Hematopoietic multipotent progenitor cell treated with erythropoietin and hydrocortisone succinate and interleukin-3 and kit ligand, for 8 days (in vitro differentiated cells): ENCODE measurements at places on chromosomes 12 and 14.

GRCh38 chr12:54678131-54678530 is 30.0 kb upstream of the DCD start:
- no peak for DNase-seq

DNA sequence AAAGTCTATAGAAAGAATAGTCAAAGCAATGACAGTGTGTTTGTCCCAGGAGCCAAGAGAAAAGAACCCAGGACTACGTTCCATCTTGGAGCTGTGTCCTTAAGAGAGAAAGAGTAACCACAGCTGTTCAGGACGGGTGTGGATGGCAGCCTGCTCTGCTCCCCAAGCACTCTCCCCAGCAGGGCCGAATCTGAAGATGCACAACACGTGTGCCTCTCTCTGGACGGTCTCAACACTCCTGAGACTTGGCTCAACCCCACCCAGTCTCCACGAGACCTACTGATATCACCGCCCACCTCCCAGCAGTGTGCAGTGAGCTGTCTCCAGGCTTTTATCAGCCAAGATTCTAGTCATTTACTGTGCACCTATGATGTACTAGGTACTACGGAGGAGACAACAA is 27.3 kb upstream of the ANO2 start:
- DNase-seq: no peak

GRCh38 chr12:57993030-57993429 is 51.7 kb downstream of the ATP23 start:
- no peak for DNase-seq

GRCh38 chr14:29165431-29165830 is 398.8 kb downstream of the FOXG1 start:
- no peak for DNase-seq

GRCh38 chr12:55019784-55020183 is at the start of gene NEUROD4:
TSS of gene NEUROD4 (plus strand) at chr12:55019974. CDS start at chr12:55026440, 6,466 bp downstream.
- peak; percentile 32 for DNase-seq

GRCh38 chr14:46820291-46820690 is 168.7 kb upstream of the RPL10L start:
- no peak for DNase-seq

GRCh38 chr12:42810006-42810405 is 220.5 kb upstream of the PRICKLE1 start:
- no peak for DNase-seq

DNA sequence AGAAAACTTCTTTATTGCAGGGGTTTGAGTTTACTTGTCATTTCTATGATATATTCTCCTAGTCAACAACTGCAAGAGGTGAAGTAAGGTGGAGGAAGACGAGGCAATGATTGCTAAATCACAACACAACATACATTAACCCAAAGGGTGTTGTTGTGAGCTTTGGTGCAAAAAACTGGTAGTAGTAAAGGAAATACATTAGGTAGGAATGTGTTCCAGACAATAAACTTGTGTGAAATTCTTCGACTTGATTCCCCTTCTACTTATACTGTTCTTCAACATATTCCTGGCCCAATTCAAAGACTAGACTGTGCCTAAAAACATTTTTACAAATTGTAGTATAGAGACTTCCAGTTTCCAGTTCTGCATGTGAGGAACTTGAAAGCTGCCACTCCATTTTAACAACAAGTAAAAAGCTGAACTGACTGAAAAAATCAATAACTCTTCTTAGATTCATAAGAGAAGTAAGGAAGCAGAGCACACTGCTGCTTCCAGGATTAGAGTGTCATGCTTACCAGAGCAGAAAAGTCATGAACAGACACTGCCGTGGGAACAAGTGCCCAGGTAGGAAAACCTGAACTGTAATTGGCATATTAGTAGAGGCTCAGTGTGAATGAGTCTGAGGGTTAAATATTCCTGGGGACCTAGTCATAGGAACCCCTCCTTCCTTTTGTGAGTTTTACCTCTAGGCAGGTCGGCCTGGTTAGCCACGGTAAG is 22.2 kb downstream of the COX8C start:
- no peak for DNase-seq

DNA sequence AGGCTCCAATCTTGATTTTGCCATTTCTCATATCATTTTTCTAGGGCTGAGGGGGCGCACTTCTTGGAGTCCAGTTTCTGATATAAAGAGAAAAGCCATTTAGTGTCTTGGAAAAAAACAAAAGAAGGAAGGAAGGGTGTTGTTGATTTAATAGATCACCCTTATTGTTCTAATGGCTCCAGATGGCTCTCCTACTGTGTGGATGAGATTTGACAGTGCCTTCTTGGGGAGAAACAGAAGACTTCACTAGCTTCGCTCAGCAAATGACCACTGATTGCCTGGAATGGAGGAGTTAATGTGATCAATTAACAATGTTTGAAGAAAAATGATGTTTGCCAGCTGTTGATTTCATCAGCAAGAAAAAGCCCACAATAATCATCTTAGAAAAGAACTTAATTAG is 216.2 kb downstream of the APAF1 start:
- DNase-seq: no peak

GRCh38 chr12:121582583-121583333 is 1.9 kb upstream of the KDM2B start:
- peak; percentile 73 for DNase-seq

GRCh38 chr14:59585891-59586554 is 9.4 kb upstream of the CCDC175 start:
- DNase-seq: no peak

GRCh38 chr14:106556665-106557289 is 1030.4 kb downstream of the TMEM121 start:
- DNase-seq: peak; percentile 68

DNA sequence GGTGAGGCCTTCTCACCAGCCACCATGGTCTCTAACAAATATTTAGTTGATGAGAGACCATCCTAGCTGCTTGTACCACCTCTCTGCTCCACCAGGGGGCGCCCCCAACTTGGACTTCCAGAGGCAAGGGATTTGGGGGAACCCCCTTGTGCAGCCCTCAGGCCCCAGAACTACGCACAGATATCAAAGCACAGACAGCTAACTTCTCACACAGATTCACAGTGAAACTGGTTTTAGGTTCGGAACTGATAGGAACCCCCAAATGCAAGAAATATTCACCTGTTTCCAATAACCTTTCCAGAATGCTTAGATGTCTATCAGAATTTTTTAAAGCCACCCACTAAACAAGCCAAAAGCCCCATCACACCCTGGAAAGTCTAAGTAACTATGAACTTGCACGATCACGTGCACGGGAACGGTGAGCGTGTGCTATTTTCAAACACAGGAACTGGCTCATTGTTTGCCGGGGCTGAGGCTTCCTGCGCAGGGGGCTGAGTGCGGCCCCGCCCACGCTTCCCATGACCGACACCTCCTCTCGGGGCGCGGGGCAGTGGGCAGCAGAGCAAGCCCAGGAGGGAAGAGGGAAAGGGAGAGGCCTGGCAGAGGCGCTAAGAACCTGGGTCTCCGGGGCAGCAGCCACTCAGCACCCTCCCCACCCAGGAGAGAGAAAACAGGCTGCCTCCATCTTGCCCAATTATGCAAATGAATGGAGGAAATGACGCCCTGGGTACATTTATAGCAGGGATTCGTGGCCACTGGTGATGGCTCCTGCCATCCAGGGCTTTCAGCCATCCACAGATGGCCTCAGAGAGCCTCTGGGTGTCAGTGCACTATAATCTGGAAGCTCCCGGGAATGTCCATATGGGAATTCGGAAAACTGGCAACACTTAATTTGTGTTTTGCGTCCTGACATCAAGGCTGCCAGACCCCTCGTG is 79.4 kb upstream of the GPR68 start:
- peak; percentile 89 for DNase-seq

DNA sequence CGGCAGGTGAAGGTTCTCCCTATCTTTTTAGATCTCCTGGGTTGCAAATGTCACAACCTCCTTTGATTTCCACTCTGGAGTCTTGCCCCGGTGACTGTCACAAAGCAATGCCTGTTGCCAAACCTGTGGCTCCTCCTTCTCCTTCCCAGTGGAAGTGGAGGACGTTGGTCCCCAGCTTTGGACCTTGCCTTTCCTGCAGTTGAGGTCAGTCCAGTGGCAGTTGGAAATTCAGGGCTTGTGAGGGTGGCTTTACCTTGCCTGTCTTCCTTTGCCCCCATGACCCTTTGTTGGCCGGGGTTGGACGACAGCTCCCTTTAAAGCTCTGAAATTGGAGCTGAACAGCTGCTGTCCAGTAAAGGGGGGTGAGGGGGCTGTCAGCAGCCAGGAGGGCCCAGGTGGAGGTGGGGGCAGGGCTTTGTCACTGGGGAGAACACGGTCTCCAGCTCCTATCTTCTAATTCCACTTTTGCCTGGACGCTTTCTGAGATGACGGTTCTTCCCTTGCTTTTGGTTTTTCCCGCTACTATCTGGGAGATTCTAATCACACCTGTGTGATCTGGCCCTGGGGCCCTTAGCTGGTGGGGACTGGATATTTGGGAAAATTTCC is 4.1 kb downstream of the TEAD4 start:
- DNase-seq: no peak

- no peak for DNase-seq
Measured at GRCh38 chr12:579420-580110, 83.7 kb downstream of the NINJ2 start.

- DNase-seq: peak; percentile 64
Measured at GRCh38 chr12:30797689-30798088, 42.9 kb upstream of the CAPRIN2 start.

- no peak for DNase-seq
Measured at GRCh38 chr14:26626256-26626655, 28.4 kb upstream of the NOVA1 start.

DNA sequence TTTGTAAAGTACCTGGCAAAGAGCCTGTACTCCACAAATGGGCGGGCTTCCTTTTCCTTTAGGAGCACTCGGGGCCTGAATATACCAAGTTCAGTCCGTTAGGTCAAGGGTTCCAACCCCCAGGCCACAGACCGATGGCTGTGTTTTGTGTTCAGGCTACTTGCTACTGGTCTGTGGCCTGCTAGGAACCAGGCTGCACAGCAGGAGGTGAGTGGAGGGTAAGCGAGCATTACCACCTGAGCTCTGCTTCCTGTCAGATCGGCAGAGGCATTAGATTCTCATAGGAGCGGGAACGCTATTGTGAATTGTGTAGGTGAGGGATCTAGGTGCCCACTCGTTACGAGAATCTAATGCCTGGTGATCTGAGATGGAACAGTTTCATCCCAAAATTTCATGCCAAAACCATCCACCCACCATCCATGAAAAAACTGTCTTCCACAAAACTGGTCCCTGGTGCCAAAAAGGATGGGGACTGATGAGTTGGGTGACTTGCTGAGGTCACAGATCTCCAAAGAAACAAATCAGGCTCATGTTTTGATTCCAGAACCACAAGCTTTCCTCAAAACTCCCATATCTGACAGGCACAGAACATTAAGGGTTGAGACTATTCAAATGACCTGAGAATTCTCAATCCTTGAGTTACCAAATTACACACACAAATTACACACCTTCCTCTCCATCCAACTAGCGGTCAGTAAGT is 4.2 kb downstream of the CSRP2 start:
- no peak for DNase-seq

DNA sequence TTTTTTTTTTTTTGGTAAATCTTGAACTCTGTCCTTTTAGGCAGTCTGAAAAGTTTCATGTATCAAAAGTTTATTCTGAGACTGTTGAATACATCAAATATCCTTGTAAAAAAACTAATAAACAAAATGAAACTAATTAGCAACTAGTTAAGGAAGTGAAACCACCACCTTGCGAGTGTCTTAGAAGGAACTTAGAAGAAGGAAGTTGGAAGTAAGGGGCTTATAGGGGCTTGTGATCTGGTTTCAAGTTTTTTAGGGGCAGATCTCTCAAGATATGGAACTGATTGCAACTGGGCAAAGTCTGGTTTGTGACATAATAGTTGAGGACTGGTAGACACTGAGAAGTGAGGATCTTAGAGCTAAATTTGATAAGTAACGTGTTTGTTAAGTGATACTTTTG is 748.8 kb downstream of the C12orf50 start:
- no peak for DNase-seq

DNA sequence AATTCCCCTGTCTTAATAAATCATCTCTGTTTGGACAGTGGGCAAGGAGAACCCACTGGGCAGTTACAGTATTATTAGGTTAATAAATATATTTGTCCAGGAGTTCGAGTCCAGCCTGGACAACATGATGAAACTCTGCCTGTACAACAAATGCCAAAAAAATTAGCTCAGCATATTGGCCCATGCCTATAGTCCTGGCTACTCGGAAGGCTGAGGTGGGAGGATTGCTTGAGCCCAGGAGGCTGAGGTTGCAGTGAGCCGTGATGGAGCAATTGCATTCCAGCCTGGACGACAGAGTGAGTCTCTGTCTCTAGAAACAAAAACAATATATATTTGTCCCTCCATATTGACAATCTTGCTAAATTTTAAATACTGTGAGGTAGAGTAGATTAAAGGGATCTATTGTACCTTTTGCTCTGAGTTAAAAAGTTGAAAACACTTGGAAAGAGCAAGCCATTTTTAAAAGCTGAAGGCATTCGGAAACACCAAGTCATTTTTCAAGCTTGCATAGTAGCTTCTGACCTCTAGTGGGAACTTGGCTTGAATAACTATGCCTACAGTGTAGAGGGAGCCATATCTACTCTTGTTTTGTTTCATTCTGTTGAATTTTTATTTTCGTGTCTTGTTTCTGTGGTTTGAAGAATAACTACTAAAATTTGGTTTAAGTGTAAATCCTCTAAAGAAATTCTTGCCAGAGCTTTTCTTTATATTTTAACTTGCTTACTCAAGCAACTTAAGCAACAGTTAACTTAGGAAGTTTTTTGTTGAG is 14.6 kb upstream of the EEA1 start:
- DNase-seq: peak; percentile 30

GRCh38 chr14:95260537-95261361 is 59.0 kb downstream of the CLMN start:
- no peak for DNase-seq

GRCh38 chr14:56821805-56822610 is 11.7 kb upstream of the OTX2 start:
- no peak for DNase-seq

DNA sequence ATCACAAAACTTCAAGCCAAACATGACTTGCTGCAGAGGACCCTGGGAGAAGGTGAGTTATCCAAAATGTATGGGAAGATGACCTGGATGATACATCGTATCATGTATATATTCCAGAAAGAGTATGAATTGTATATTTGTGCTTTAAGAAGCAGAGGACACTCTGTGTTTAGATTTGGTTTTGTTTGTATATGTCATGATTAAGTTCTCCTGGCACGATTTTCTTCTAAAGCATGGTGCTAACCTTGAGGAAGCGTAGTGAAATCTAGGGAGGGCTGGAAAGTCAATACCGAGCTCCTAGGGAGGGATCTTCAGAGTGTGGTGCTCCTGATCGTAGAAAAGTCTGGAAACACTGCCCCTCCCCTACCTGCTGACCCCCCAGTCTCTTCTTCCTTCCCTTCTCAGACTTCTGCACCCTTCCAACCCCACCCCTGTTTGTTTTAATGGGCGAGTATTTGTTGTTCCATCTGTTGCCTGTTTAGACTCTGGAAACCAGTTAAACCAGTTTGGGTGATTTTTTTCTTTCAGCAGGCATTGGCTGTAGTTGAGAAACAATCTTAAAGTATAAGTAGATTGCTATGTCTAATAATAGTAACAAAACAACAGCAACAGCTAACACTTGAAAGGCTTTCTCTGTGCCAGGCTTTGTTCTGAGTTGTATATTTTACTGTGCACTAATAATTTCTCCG is 141.6 kb downstream of the KICS2 start:
- no peak for DNase-seq
